ENCODE measurements at places on chromosomes 3 and 15.

DNA sequence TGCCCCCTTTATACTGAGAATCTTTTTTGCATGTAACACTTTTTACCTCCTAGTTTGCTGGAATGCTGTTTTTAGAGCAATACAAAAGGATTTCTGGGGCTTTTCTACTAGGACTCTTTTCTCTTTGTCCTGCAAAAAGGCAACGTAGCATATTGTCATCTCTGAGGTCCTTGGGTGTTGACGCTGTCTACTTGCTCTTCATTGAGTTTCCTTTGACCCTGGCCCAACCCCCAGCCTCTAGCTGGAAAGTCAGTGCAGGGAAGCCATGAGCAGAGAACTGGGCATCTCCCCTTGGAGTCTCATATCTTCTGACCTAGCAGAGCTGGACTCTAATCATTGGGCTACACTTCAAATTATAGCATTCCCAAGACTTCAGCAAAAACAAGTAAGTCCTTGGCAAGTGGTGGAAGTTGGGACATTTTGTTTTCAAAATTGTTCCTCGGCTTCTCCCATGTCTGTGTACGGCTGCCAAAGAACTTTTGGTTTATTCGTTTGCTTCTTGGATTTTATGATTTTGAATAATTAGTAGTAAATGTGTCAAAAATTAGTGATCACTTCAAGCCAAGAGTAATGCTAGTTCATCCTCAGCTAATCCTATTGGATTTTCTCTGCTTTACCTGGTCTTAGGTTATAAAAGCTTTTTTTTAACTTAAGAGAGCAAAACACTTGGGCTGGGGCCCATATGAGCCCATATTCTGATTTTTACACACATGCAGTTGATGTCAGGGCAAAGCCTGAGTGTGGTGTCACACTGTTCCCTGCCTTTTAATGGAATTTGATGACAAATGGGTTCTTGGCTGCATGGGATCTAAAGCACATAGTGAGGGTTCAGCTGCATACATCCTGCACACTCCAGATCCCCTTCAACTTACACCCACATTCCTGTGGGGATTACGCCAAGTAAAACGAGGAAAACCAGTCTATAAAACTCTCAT lies 419.5 kb upstream of the C2CD4B start:
- DNase-seq = no peak

GRCh38 chr15:64754663-64755426 lies 20.5 kb downstream of the RBPMS2 start:
- DNase-seq = no peak

GRCh38 chr15:52787549-52788098 lies 2.5 kb downstream of the ONECUT1 start:
- no peak for DNase-seq

GRCh38 chr3:139328356-139328755 lies 15.5 kb upstream of the MRPS22 start:
- DNase-seq = no peak

GRCh38 chr15:39171944-39172368 lies 408.9 kb upstream of the THBS1 start:
- DNase-seq = peak; percentile 96

- DNase-seq = no peak
Measured at GRCh38 chr3:150762662-150763121, 277 bp downstream of the SIAH2 start.

DNA sequence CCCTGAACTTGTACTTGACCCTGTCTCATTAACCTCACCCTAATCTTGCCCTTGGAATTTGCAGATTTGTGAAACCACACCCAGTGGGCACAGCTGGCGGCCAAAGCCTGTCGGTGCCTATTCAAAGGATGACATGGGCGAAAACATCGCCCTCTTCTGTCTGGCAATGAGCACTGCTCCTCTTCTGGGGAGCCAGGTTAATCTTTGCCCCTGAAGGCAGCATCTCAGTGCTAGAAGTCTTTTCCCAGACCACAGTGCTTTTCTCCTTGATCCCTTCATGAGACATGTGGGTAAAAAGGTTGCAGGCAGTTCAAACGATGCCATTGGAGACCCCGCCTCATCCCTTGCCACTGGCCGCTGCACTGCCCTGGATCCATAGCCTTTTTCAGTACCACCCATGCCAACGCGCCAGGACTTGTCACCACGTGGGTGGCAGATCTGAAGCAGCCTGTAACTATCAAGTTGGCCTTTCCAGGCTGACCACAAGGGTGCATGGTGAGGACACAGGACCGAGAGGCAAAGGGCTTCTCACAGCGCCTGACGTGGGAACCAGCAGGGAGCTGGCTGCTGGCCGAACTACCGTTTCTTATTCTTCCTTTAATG lies 6.5 kb upstream of the DNASE1L3 start:
- peak; percentile 83 for DNase-seq

- DNase-seq = no peak
Measured at GRCh38 chr3:5389057-5389456, 201.6 kb downstream of the EDEM1 start.

Data from brain microvascular endothelial cell (primary cell).